Kasumi-1 (cell line): ENCODE measurements at places on chromosomes 2 and 18.

GRCh38 chr2:207061181-207061580 is 104.6 kb downstream of the KLF7 start:
- DNase-seq: no peak

GRCh38 chr2:28796620-28797019 is 14.0 kb upstream of the SPDYA start:
- no peak for DNase-seq

DNA sequence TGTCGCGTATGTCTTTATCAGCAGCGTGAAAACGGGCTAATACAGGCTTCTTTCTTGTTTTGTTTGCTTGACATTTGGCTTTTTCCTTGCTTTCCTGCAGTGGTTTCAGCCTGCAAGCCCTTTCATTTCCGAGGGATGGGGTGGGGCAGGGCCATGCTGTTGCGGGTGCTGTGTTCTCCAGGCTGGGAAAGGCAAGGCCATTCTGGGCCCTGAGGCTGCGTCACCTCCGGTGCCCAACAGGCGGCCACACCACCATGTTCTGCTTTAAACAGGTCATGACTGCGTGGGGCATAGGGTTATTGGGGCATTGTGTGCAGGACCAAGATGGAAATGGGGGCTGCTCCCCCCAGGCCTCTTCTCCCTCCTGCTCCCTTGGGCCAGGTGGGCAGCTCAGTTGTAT is 38.6 kb upstream of the PLB1 start:
- no peak for DNase-seq

- DNase-seq: no peak
These were observed 149.6 kb downstream of the ESCO1 start for GRCh38 chr18:21450913-21451312.

DNA sequence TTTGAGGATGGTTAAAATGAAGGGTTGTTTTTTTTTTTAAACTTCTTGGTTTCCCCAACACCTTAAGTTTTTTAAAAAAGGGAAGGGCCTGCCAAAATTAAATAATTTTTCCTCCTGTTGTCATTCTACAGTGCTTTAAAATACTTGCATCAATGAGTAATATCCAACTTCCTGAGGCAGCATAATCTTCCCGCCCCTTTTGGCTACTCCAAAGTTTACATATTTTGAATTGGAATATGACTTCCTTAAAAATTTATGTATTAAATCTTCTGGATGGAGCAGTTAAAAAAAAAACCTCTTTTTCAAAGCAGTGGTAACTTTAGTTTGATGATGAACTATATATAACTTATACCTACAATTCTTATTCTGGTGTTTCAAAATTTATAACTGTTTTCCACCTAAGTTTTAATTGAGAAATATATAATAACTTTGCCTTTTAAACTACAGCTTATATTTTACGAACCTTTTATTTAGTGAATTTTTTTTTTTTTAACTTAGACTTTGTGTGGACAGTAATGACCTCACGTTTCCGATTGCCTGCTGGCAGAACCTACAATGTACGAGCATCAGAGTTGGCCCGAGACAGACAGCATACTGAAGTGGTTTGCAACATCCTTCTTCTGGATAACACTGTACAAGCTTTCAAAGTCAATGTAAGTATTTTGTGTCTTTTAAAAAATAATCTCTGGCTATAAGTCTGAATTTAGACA is 49.8 kb downstream of the PTPN4 start:
- DNase-seq: no peak

DNA sequence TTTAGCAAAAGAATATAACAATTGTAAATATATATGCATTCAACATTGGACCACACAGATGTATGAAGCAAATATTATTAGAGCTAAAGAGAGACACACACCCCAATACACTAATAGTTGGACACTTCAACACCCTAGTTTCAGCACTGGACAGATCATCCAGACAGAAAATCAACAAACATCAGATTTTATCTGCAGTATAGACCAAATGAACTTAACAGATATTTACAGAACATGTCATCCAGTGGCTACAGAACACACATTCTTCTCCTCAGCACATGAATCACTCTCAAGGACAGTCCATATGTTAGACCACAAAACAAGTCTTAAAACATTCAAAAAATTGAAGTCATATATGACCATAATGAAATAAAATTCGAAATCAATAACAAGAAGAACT is 22.1 kb upstream of the EVA1A start:
- no peak for DNase-seq

GRCh38 chr2:226159875-226160479 is 639.6 kb downstream of the IRS1 start:
- DNase-seq: no peak

DNA sequence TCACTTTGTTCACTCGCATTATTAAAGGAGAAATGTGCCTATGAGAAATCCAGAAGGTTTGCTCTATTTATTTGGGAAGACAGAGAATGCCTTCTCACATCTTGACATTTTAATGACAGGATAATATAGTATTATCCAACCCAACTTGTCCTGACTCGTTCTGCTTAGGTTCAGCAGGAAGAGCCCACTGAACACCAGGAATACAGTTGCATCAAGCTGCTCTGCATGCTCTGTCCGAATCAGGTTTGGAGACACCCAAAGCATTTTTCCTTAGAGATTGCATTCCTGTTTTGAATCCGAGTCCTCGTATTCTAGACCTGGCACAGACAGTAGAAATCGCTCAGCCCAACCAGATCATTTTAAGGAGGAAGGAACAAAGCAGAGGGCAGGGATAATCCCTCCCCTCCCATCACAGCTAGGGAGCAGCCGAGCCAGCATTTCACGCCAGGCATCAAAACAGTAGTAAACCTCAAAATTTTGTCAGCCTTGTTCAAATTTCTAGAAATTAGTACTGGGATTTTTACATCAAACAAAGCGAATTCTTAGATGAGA is 837.4 kb upstream of the ID2 start:
- DNase-seq: no peak

GRCh38 chr18:22034276-22034675 is 135.1 kb upstream of the GATA6 start:
- no peak for DNase-seq

DNA sequence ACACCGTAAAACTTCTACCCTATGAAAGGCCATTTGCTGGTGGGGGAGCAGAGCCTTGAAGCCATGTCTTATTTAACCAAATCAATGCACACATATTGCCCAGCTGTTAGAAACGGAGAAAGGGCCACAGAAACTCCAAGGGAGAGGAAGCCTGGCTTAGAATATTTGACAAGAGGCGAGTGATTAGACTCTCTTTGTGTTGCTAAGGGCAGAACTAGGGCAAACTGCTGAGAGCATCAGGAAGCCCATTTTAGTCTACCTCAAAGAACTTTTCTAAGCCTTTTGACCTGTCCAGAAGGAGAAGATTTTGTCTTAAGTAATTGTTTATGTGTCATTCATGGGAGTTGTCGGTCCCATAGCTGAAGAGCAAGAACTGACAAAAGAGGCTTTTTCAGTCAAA is 54.4 kb upstream of the CELF4 start:
- no peak for DNase-seq

DNA sequence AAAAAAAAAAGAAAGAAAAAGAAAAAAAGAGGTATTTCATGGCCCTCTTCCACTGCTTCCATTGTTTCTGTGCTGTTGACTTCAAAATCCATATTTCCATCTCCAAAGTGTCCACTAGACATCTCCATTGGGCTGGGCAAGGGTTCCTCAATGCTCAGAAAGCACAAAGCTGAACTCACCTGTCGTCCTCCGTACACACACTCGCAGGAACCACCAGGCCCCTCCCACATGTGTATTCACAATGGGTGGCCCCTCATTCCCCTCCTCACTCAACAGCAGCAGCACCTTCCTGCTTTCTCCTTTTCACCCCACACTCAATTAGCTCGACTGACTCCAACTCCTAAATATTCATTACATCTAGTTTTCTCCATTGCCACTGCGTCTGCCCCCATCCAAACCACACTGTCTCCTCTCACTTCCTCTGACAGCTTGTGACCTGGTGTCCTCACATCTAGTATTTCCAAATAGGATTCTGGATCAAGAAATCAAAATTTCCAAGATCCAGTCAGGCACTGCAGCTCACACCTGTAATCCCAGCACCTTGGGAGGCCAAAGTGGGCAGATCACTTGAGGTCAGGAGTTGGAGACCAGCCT is 25.2 kb downstream of the OSBPL1A start:
- DNase-seq: no peak

DNA sequence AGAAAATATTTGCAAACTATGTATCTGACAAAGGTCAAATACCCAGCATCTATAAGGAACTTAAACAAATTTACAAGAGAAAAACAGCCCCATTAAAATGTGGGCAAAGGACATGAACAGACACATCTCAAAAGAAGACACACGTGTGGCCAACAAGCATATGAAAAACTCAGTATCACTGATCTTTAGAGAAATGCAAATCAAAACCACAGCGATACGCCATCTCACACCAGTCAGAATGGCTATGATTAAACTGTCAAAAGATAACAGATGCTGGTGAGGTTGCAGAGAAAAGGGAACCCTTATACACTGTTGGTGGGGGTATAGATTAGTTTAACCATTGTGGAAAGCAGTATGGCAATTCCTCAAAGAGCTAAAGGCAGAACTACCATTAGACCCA is 64.3 kb upstream of the RBMS1 start:
- no peak for DNase-seq

- DNase-seq: no peak
These were observed 11.7 kb downstream of the LIMS2 start for GRCh38 chr2:127663566-127664064.

GRCh38 chr2:238895891-238896600 is 48.2 kb downstream of the TWIST2 start:
- no peak for DNase-seq

DNA sequence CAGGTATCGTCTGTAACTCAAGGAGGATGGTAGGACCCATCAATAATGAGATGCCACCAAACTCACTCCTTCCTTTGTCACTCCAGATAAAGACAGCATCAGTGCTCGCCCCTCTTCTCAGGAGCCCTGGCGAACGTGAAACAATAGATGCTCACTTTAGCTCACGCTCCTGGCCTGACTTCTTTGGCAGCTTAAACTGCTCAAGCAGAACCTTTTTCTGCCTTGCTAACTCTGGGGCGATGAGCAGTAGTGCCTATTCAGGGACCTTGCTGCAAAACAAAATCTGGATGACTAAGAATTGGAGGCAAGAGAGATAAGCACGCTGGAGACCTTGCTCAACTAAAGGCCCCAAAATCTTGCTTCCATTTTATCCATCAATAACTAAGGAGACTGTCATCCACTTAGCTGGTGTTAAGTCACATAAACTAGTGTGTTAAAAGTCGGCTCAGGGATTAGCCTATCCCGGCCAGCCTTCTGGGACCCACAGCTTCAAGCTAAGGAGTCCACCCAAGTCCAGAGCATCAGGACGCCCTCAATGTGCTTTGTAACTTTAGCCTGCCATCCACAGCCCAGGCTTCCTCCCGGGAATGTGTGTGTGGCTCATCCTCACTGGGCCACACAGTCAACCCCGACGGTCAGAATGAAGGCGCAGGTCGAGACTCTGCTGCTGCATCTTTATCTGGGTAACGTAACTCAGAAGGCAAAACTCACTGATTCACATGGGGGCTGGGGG is 38.9 kb downstream of the ZNF516 start:
- no peak for DNase-seq

DNA sequence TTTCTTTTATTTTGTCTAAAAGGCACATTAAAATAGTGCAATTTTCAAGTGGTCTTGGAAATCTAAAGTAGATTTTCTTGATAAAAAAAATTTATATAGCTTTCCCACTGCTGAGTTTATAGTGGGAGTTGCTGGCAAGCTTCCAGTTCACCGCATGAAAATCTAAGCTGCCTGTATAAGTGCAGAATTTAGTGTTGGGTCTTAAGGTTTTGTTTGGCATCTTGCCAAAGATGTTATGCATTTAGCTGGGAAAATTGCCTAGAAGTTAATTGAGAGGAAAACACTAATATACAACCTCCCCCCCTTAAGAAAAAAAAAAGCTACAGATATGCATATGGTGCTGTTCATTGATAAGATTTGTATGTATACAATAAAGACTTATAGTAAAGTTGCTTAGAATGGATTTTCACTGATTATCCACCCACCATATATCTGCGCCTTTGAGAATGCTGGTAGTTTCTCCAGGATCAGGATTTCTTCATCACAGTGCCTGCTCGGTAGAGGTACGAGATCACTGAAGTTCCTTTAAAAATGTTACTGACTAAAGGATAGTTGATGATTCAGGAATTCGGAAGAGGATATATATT is 803.2 kb upstream of the POU3F3 start:
- no peak for DNase-seq

DNA sequence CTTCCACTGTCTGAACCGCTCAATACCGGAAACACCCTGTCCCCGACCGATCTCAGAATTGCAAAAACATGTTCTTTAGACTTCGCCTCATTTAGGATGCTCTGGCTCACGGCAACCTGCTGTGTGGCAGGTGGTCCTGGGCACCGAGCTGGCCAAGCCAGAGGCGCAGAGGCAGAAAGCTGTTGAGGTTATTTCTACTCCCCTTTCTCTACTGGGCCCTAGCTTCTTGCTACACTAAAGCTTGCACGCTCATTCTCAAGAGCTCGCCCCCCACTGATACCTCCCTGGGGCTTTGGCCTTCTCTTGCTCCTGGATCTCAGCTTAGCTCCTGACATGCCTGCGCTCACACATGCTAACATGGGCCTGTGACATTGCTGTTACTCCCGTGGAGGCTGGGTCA is 417.4 kb downstream of the LPIN1 start:
- no peak for DNase-seq

DNA sequence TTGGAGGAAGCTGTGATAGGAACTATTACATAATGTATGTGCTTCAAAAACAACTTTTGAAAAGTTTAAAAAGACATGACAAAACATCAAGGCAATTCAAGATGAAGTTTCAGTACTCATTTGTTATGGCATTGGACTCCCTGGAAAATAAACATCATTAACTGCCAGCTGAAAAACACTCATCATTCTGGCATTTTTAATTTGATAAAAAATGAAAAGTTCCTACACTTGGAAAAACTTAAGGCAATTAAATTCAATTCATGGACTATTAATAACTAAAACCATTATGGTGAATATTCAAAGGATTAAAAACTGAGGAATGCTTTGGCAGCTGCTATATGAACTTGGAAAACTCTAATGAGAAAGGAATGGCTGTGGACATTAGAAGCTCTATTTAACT is 8.5 kb downstream of the TYW5 start:
- DNase-seq: no peak

- no peak for DNase-seq
These were observed 83.0 kb downstream of the MARCO start for GRCh38 chr2:119025013-119025412.

- DNase-seq: no peak
These were observed 3.8 kb downstream of the PIEZO2 start for GRCh38 chr18:11145413-11146191.

- no peak for DNase-seq
These were observed 4.3 kb upstream of the GPR45 start for GRCh38 chr2:105237045-105237765.
